ENCODE measurements at places on chromosomes 12 and 14.
A peak's percentile ranks its signal among the peaks of the same experiment; 100 is the strongest.

GRCh38 chr12:125160281-125160955 is 95.2 kb downstream of the AACS start:
- DNase-seq = no peak

GRCh38 chr14:32657081-32657480 is 281.6 kb upstream of the NPAS3 start:
- DNase-seq = no peak

- DNase-seq = no peak
Observed at GRCh38 chr12:110317911-110318310, 36.9 kb downstream of the ATP2A2 start.

DNA sequence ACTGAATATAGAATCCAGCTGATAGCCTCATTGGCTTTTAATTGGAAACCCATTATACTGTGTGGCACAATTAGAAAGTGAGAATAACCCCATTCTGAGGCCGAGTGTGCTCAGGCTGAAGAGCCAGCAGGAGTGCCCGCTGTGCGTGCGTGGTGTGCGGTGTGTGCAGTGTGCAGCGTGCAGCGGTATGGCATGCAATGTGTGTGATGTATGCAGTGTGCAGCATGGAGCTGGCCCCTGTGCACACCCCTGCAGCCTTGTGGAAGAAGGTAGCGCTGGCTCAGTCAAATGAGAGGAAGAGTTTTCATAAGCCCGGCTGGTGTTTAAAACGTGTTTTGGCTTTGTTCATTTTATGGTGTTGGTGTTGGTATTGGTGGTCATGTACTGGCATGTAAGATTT is 22.9 kb downstream of the CKB start:
- DNase-seq = no peak

DNA sequence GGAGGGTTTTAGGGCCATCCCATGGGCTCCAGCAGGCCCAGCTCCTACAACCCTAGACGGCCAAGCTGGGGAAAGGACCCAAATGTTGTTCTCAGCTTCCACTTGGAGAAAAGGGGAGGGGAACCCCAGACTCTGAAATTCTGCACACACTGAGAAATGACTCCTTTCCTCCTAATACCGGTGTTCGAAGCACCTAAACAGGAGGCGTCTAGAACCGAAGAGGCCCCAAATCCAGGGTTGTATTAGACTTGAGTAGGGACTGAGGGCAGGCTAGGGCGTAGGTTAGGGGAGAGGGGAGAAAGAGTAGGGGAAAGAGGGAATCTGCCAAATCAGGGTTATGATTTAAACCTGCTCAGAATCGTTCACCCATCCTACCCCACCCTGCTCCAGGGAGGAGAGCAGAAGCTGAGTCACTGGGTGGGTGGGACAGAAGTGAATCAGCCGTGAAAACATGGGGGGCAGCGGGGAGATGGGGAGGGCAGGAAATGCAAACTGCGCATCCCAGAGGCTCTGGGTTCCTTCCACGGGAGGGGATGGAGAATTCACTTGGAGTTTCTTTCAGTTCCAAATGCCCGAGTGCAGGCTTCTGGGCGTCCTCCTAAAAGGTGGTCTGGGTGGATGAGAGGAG is 1.0 kb downstream of the IGFBP6 start:
- DNase-seq = peak; percentile 66

DNA sequence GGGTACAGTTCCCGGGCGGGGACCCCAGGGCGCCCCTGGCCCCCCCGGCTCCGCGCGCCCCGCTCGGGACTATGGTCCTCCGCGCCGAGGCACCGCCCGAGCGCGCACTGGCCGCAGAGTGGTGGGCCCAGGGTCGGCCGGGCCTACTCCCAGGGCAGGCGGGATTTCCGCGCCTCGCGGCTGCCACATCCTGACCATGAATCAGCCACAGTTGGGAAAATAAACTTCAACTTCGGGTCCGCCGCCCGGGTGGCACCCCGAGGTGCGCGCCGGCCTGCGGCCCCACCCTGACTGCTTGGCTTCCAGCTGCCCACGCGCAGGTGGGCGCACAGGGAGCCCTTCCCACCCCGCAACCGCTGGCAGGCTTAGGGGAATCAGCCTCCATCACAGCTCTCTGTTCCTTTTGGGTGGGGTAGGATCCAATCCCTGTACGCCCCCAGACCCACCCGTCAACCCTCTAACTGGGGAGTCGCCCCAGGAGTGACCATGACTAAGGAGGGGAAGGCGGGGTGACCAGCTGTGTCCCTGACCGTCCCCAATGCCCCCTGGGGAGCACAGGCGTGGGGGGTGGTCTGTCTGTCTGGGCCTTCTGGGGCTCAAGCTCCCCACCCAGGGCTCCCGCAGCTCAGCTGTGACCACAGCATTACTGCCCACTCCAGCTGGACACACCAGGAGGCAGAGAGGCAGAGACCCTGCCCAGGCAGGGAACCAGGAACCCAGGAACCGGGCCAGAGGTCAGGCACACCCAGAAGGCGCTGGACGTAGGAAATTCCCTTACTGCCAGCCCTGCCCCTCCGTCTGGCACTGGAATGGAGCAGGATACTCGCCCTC is 678 bp downstream of the INF2 start:
- DNase-seq = peak; percentile 55

GRCh38 chr14:34450542-34450915 is 11.5 kb downstream of the SPTSSA start:
- no peak for DNase-seq

DNA sequence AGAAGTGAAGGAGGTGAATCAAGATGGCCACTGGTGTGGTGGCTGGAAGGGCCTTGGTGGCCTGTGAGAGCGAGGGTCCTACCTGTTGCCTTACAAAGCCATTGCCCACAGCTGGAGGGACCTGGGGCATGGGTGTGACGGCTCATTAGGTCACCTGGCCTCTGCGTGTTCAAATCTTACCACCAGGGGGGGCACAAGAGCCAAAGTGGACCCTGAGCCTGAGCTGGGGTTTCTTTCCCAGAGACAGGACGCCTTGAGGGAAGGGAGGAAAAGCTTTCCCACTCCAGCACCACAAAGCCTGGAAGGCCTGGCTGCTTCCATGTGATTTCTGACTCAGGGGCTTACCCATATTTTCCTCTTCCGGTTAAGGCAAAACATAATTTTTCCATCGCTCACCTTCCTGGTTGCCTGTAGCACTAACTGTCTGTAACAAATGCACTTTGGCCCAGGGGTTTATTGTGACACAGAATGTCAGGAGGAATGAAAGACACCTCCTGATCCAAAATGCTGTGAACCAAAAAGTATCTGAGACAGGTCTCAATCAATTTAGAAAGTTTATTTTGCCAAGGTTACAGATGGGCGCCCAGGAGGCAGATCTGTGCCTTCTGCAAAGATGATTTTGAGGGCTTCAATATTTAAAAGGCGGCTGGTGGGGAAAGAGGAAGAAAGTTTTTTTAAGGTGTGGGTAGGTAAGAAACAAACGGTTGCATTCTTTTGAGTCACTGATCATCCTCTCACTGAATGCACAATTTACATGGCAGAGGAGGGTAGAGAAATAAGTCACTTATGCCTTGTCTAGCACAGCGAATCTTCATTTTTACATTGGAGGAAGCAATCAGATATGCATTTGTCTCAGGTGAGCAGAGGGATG is 4.3 kb upstream of the CD9 start:
- peak; percentile 89 for DNase-seq
